Activated CD8-positive, alpha-beta memory T cell treated with anti-CD3 and anti-CD28 coated beads, Interleukin-2, amount 50 U/mL, for 48 hours (primary cell): ENCODE measurements at places on chromosomes 3 and 15.

DNA sequence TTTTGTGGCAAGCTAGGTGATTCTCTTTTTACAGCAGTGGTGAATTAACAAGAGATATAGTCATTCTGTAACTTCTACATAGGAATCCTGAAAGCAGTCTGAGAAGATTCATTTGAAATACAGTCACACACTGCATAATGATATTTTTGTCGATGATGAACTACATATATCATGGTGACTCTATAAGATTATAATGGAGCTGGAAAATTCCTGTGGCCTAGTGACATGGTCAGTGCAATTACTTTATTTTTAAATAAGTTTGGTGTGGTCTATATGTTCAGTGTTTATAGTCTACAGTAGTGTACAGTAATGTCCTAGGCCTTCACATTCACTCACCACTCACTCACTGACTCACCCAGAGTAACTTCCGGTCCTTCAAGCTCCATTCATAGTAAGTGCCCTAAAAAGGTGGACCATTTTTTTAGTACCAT lies 511.4 kb upstream of the MCTP2 start:
- DNase-seq, result no peak

- no peak for DNase-seq
Measured at GRCh38 chr3:171251835-171252234, 208.4 kb downstream of the TNIK start.

GRCh38 chr3:98731720-98732285 lies 31.3 kb upstream of the ST3GAL6 start:
- DNase-seq, result no peak

DNA sequence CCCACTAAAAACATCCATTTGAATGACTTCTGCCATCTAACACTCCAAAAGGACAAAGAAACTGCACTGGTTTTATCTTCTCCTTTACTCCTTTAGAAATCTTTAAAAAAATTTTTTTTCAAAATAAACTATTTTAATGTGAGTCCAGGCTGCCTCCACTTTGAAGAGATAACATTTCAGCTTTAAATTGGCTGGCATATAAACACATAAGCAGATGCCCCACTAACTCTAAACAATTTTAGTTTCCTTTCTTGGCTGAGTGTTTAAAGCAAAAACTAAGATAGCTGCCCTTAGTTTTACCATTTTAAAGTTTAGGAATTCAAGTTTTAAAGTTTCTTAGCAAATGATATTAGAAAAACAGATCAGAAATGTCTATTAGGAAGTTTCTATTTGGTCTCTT lies 39.9 kb downstream of the PDZRN3 start:
- DNase-seq, result no peak

DNA sequence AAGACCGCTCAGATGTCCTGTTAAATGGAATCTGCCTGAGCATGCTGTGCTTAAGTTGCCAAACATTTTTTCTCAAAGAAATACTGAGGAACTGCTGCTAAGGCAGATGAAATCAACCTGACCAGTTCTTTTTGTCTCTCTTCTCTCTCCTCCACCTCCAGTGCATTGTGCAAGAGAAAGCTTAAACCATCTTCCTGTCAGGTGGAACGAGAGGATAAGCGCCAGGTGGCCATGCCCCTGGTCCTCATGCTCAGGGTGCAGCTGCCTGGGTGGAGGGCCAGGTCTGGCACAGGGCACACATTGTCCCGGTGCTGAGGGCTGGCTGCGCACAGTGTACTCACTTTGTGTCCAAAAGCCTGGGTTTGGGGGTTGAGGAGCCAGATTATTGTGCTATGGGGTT lies 176.2 kb upstream of the TP63 start:
- no peak for DNase-seq

DNA sequence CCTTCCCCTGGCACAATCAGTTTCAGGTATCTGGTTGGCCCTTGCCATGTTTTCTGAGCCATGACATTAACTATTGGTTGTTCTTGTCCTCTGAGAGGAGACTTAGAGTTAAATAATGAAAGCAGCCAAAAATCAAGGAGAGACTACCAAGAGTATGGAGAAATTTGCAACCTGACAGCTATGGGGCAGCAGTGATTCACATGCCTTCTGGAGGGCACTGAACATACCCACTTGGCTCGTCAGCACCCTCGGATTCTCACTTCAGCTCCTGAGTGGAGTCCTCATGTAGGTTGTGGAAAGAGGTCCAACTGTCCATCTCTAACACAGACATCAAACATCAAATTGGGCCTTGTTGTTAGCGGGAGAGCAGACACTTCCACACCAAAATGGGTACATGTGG lies 265.6 kb downstream of the EBLN2 start:
- no peak for DNase-seq
